HEK293T (cell line): ENCODE measurements at places on chromosomes 5 and 9.

GRCh38 chr5:73674669-73675004 lies 48.6 kb downstream of the ARHGEF28 start:
- DNase-seq = no peak

- DNase-seq = no peak
Measured at GRCh38 chr5:16810208-16810854, 125.8 kb downstream of the MYO10 start.

- no peak for DNase-seq
Measured at GRCh38 chr5:948472-949274, 56.0 kb downstream of the TRIP13 start.

GRCh38 chr9:131436376-131436775 lies 42.5 kb downstream of the PRRC2B start:
- DNase-seq = no peak

DNA sequence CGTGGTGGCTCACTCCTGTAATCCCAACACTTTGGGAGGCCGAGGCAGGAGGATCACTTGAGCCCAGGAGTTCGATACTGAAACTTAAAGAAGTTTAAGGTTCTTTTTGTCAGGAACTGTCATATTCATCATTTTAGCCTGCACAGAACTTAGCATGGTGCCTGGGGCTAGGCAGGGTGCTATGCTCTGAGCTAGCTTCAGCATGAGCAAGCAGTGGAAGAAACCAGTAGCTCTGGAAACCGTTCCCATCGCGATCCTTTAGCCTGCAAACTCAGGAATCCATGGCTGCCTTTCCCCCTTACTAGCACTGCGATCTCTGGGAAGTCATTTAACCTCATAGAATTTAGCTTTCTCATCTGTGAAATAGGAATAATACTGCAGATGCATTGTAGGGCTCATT lies 80.4 kb downstream of the PTCH1 start:
- DNase-seq = no peak

GRCh38 chr5:179110528-179110927 lies 50.4 kb downstream of the ZNF354C start:
- DNase-seq = no peak

DNA sequence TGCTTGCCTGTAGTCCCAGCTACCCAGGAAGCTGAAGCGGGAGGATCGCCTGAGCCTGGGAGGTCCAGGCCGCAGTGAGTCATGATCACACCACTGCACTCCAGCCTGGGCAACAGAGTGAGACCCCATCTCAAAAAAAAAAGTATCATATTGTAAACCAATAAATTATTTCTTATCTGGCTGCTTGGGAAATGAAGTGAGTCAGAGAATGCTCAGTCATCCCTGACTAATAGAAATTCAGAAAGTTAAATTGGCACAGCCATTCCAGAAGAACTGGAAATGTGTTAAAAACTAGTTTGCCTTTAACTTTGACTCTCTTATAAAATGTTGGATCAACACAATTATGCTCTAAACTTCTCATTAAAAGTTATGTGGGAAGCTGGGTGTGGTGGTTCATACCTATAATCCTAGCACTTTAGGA lies 9.8 kb upstream of the GNE start:
- no peak for DNase-seq

DNA sequence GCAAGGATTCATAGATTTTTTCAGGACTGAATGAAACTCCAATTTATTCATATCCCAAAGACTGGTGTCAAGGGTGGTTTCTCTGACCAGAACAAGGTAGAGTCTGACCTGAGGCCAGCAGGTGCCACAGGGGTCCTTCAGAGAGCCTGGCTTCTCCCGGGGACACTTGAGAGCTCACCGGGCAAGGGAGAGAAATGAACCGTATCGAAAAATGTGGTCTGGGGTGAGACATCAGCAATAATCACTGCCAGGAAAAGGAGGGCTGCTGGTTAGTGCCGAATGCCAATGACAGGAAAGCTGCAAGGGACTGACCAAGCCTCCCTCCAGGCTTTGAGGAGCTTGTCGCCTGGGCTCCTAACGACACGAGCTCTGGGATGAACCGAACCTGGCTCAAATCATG lies 142.7 kb downstream of the TTLL11 start:
- no peak for DNase-seq

DNA sequence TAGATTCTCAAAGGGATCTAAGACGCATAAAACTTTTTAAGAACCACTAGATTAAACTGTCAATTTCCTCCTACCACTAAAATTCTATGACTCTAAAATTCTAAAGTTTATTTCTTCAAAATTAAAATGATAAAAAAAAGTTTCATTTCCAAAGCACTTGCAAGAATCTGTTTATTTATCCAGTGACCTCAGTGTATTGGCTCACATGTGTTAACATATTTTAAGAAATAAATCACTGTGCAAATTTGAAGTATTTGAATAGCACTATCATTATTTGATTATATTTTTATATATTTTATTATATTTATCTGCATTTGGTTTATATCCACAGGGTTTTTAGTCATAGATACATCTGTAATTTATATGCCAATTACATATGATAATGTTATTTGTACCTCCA lies 62.2 kb upstream of the SLC12A2 start:
- DNase-seq = no peak

DNA sequence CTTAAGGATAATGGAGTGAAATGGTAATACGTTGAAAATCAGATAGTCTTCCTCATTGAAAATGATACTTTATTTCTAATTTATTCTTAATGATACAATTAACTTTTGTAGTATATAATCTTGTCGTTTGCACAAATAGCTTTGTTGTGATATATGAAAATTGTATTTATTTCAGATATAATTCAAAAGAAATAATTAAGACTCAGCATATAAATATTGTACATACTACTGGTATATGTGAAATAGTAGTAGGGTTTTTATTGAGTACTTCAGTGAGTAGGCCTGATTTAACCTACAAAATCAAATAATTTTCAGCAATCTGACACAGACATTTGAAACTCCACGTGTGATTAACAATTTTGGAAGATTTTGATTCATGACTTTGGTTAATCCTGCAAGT lies 4.8 kb downstream of the C5orf22 start:
- no peak for DNase-seq

GRCh38 chr9:89610391-89610925 lies 5.6 kb downstream of the GADD45G start:
- no peak for DNase-seq

- no peak for DNase-seq
Measured at GRCh38 chr5:177997846-177998245, 1.8 kb upstream of the PROP1 start.

DNA sequence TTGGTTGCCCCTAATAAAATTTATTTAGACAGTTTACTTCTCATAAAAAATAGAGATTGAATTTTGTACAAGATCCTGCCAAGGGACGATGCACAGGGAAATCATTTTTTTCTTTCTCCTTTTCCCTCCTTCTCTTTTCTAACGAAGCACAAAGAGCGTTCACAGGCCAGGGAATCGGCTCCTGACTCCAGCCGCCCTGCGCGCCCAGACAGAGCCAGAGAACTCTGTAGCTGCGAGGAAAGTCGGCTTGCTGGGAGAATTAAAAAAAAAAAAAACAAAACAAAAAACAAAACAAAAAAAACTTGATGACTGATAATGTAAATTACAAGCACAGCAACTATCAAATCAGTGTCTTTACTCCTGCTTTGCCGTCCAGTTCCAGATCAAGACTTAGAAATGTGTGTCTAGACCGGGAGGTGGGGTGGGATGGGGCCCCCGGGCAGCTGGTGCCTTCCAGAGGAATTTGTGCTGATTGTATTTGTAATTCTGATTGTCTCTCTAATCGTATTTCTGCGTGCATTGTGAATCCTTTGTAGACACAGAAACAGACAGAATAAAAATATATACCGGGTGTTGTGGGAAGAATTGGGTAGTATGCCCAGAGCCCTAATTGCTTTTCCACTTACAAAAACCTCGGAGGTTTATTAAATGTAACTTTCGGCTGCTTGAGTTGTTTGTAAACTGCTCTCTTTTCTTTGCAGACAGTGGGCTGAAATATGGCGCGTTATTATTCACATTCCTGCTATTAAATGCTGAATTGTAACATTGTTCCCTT lies 3.6 kb upstream of the OTP start:
- DNase-seq = no peak

DNA sequence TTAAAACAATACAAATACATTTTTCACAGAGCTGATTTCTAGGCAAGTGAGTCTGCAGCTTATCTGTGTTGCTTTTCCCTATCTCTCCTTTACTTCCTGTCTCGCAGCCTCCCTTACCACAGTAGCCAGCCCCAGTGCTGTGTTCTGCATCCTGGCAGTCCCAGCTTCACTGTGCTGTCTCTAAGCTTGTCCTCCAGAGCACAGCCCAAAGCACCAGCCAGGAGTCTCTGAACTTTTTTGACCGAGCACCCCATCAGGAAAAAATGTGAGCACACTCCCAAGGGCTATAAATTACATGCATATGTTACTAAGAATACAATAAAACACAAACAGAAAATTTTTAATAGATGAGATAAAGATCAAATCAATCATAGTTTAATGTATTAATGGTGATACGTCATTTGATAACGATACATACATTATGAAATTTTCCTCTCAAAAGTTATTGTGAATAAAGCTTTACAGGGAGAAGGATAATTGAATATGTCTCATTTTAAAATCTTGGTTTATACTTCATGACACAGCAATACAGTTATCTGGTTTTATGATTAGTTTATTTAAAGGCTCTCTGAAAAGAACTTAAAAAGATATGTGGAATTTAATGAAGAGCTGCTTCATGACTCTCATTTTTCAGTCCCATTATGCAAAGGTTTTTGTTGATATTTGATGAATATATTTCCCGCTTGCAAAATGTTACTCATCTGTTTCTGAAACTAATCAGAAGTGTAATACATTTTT lies 7.3 kb upstream of the RHOBTB3 start:
- peak; percentile 18 for DNase-seq

DNA sequence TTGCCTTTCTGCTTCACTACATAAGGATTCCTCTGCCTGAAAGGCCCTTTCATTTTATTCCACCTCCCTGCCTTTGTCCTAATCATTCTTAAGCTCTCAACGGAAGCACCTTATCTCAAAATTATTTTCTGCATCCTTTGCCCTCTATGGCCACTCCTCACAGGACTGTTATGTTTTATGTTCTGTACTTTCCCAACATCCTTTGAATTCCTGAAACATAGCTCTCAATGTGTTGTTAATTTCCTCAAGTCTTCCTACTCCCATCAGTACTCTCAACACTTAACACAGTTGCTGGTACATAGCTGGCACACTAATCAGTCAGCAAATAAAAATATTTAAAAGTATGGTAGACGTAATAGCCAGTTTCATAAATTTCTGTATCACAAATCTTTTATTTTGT lies 193.0 kb downstream of the RFX3 start:
- DNase-seq = no peak

- no peak for DNase-seq
Measured at GRCh38 chr9:116275418-116276195, 122.0 kb downstream of the PAPPA start.

DNA sequence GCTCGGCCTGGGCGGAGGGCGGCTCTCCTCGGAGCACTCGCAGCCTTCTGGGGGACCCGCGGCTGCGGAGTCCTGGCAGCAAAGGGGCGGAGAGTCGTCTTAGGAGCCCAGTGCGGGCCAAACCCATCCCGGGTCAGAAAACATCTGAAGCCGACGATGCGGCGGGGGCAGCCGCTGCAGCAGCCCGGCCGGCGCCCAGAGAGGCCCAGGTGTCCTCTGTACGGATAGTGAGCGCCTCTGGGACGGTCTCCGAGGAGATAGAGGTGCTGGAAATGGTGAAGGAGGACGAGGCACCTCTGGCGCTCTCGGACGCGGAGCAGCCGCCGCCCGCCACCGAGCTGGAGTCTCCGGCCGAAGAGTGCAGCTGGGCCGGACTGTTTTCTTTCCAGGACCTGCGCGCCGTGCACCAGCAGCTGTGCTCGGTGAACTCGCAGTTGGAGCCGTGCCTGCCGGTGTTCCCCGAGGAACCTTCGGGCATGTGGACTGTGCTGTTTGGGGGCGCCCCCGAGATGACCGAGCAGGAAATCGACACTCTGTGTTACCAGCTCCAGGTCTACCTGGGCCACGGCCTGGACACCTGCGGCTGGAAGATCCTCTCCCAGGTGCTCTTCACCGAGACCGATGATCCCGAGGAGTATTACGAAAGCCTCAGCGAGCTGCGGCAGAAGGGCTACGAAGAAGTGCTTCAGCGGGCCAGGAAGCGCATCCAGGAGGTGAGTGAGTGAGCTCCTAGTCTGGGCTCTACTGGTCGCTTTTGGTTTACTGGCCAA lies 1.2 kb downstream of the JMY start:
- peak; percentile 33 for DNase-seq

DNA sequence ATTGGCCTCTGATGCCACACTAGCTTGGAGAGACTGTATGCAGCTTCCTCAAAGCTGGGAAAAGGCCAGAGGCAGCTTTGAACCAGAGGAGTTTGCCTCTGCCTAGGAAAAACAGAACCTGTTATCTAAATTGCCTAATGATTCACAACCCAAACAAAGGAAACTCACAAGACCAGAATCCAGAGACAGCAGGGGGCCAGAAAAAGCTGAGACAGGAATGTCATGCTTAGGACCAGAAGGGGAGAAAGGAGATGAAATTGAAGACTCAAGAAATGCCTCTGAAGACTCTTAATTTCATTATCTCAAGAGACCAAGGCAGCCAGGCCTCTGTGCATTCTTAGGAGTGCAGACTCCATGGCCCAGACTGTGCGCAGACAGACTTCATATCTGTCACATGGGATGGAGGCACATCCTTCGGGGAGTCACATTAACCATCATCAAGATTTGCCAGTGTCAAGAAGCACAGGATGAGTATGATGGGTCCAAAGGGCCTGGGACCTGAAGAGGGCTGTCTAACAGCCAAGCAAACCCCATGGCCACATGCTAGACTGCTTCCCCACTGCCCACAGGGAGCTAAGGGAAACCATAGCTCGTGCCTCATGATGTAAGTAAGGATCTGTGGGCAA lies 57.3 kb downstream of the ARSB start:
- peak; percentile 40 for DNase-seq

DNA sequence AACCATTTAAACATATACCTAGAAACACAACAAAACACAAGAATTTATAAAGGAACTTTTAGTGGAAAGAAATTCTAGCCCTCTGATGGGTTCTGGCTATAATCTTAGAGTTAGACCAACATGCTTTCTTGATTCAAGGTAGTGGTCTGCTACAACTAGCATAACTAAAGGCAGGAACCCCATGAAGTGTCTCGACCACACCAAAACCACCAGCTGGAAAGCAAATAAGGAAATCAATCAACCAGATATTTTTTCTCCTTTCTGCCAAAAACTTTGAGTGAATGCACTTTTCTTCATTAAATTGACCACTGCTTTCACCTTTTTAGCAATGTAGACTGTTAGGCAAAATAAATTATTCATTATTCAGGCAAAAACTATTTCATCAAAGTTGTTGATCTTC lies 346.4 kb downstream of the EBF1 start:
- DNase-seq = no peak

- no peak for DNase-seq
Measured at GRCh38 chr9:105050296-105050695, 122.3 kb upstream of the ABCA1 start.
